Spleen (tissue), 13 donors: ENCODE measurements at places on chromosomes 7 and 10. TPM values are rescaled to one million over a fixed set of nuclear protein-coding genes. Genes with fewer than 3 reads are reported as not detected.

GRCh38 chr10:16905320-16905719, 88.1 kb upstream of the RSU1 start:
- no peaks in the 10 kb centered on the region for H3K36me3 ChIP-seq
- H3K4me3 ChIP-seq, result no peak overlapping the region
- no peaks in the 10 kb centered on the region for H3K27me3 ChIP-seq

The NAT16 gene
- not detected for polyA plus RNA-seq

The ST8SIA6 gene
- not detected for polyA plus RNA-seq

DNA sequence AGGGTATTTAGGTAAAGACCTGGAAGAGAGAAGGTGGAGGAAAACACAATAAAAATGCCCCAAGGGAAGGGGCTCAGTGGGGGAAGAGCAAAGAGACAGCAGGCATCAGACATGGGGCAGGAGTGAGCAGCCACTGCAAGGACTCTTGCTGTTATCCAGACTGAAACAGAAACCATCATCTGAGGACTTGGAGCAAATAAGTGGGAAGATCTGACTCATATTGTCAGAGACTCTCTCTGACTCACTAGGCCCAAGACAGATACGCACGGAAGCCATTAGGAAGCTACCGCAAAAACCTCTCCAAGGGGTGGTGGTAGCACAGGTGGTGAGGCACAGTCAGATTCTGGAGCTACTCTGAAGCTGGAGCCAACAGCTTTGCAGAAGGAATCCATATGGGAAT, 110.7 kb downstream of the RNF32 start:
- H3K27ac ChIP-seq, result no peak overlapping the region
- no peaks in the 10 kb centered on the region for H3K27me3 ChIP-seq
- no peak overlapping the region for H3K4me3 ChIP-seq
- DNase-seq, result no peak

GRCh38 chr10:3476186-3476585, 303.6 kb upstream of the PITRM1 start:
- H3K27me3 ChIP-seq, result no peaks in the 10 kb centered on the region
- H3K4me3 ChIP-seq, result no peak overlapping the region
- no peak overlapping the region for H3K27ac ChIP-seq
- no peaks in the 10 kb centered on the region for H3K36me3 ChIP-seq

DNA sequence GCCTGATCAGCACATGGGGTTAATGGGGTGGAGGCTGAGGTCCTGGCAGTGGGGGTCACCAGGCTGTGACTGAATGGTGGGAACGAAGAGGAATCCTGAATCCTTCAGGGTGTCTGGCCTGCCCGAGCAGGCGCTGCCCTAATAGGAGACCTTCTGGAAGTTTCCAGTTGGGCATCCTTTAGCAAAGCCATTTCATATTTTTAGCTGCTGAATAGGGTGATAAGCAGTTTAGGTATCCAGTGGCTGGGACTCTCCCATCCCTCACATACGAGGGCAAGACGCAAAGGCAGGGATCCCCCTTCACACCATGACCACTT, 159.3 kb downstream of the SH3PXD2A start:
- H3K4me3 ChIP-seq, result no peak overlapping the region
- no peaks in the 10 kb centered on the region for H3K36me3 ChIP-seq
- DNase-seq, result no peak
- no peaks in the 10 kb centered on the region for H3K27me3 ChIP-seq

The SLC26A4 gene
- 0.17 TPM for polyA plus RNA-seq

GRCh38 chr7:13153266-13153665, 465.8 kb downstream of the ARL4A start:
- no peaks in the 10 kb centered on the region for H3K4me1 ChIP-seq
- H3K36me3 ChIP-seq, result no peaks in the 10 kb centered on the region
- no peak overlapping the region for H3K27ac ChIP-seq
- DNase-seq, result no peak

DNA sequence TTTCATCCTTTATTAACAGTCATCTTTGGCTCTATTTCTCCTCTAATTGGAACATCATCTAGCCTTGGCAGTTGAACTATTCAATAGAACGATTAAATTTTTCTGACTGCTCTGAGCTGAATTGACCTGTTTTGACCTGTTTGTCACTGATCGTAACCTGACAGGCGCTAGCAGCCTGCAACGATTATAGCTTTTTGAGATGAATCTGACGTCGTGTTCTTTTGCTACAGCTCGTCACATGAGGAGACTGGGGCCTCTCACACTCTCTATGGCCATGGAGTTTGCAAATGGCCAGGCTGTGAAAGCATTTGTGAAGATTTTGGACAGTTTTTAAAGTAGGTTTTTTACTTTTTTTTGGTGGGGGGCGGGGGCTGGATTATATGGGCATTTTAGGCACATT, 229.8 kb downstream of the FOXP2 start:
- H3K27ac ChIP-seq, result no peak overlapping the region
- H3K27me3 ChIP-seq, result no peaks in the 10 kb centered on the region
- no peak for DNase-seq
- no peaks in the 10 kb centered on the region for H3K36me3 ChIP-seq

The TCAF2 gene
- polyA plus RNA-seq, result 1.3 TPM

DNA sequence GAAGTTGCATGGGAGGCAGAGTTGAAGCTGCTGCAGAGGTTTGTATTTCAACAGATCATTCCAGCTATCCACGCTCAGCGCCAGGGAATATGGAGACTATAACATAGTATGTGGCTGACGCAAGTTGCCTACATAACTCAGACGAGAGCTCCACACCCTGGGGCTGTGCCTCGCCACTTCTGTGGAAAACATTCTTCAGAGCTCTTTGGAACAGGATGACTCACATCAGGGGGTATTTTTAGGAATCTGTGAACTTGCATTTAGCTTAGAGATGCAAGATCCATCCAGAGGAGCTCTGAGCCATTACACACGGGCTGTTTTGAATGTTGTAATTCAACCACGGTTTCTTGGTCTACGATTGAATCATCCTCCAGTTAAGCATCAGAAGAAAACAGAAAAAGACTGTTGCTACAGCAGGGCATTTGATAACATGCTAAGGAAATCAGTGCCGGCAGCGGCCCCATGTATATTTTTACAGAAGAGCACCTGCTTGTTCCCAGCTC, 481.5 kb upstream of the AKR1E2 start:
- H3K27me3 ChIP-seq, result no peaks in the 10 kb centered on the region
- H3K36me3 ChIP-seq, result no peaks in the 10 kb centered on the region
- H3K27ac ChIP-seq, result no peak overlapping the region
- no peaks in the 10 kb centered on the region for H3K4me1 ChIP-seq

- H3K27ac ChIP-seq, result no peak overlapping the region
- DNase-seq, result no peak
- H3K4me3 ChIP-seq, result no peak overlapping the region
- peaks cover 18% of the 10 kb centered on the region for H3K4me1 ChIP-seq
- no peaks in the 10 kb centered on the region for H3K27me3 ChIP-seq
- no peaks in the 10 kb centered on the region for H3K36me3 ChIP-seq
Observed at GRCh38 chr10:29643771-29644501, 9.2 kb upstream of the SVIL start.
